ENCODE measurements at places on chromosomes 13 and 19. TPM values are rescaled to one million over a fixed set of nuclear protein-coding genes. Genes with fewer than 3 reads are reported as not detected.

NLRP7 gene
- total RNA-seq = not detected

PLPPR3 gene
- not detected for total RNA-seq

CYP2A13 gene
- not detected for total RNA-seq

DNA sequence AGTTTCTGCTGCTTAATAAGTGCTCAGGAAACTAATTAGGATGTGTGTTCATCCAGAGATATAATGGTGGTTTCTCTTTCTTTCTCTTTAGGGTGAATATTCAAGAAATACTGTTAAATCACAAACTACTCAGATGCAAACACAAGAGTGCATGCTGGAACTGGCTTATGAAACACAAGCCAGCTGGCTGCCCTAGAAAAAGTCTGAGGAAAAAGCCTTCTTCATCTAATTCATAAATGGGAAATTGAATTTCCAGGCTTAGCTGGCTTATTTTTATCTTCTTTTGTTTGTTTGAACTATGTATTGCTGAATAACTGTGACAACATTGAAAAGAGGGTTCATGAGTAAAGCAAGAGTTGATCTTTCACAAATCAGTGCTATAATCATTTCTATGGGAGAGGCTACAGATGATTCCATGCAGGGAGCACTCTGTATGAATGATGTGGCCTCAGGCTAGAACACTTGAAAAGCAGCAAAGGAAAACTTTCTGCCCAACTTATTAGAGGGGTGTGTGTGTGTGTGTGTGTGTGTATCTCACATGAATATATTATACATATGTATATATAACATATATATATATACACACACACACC lies 69.8 kb upstream of the SCEL start:
- no peak for DNase-seq

- DNase-seq = no peak
These were observed 815.9 kb downstream of the SLITRK6 start for GRCh38 chr13:84983321-84983720.

FCHO1 gene
- 4.8 TPM for total RNA-seq

DNA sequence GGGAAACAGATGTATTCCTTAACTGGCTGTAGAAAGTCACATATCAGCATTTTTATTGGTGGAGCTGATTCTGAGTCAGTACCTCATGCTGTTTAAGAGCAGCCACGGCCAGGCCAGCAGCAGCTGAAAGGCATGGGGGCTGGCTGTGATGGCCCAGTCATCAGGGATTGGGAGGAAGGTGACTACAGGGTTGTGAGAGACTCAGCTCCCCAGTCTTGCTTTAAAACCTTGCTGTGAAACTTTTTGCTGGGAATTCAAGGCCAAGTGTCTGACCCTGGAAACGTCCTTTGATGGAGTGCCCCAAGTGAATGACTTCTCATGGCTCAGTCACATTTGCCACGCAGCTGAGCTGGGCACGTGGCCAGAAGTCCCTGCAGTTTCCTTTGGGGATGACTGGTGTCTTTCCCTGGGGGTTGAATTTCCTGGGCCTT lies 39.1 kb upstream of the RNF113B start:
- no peak for DNase-seq

DNA sequence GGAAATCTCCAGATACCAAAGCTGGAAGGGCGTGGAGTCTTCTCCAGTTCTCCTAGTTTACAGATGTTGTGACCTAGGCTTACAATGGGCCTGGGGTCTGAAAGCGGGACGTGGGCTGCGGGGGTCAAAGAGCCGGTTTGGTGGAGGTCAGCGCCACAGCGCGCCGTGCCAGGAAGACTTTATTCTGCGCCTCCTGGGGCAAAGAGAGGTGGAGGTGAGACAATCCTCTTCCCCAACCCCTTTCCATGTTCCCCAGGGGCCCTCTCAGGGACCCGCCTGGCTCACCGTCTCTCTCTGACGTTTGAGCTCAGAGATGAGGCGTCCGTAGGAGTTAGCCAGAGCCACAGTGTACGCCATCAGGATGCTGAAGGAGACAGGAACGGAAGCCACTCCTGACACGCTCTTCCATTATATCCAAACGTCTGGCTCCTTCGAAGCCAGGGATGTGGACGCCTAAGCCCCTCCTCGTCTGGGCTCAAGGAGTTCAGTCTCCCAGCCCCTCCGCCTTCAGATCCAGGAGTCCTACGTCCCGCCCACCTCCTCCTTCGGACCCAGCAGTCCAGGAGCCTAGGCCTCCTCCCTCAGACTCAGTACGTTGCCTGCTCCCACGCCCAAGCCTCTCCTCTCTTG lies 776 bp upstream of the LENG1 start:
- no peak for DNase-seq

GRCh38 chr13:80313668-80314256 lies 27.2 kb downstream of the SPRY2 start:
- no peak for DNase-seq

ATXN8OS gene
- not detected for total RNA-seq
